Lower leg skin (tissue), 4 donors: ENCODE measurements at places on chromosomes 4 and X.

DNA sequence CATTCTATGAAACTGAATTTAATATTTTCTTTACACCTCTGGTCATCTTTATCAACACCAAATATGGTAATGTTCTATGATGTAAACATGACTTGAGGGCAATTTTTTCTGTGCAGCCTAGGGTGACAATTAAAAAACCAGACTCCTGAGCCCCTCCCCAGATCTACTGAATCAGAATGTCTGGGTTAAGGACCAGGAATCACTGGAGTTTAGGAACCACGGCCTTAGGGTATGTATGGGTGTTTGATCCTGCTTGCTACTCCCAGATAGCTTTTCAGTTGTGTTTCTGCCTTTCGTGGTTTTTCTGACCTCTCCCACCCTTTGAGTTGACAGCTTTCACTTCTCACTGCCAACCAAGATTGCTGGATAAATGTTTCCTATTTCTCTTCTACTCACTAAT, 332.2 kb downstream of the DHX15 start:
- DNase-seq = no peak

GRCh38 chr4:99714179-99714578, 56.6 kb upstream of the C4orf54 start:
- DNase-seq = no peak

DNA sequence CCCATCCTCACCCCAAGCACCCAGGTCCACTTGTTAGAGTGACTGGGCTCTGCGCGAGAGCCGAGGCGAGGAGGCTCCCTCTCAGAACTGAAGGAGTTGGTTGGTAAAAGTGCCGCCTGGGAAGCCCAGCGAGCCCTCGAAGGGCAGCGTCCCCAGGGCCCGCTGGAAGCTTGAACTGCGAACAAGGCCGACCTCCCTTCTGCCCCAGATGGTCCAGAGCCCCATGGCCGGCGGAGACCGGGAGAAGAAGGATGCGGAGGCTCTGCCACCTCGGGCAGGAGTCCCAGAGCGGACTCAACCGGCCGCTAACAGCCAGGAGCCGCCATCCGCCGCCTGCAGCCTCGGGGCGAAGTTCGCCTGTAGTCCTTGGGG, 116.3 kb upstream of the TEX13C start:
- peak; percentile 13 for DNase-seq

DNA sequence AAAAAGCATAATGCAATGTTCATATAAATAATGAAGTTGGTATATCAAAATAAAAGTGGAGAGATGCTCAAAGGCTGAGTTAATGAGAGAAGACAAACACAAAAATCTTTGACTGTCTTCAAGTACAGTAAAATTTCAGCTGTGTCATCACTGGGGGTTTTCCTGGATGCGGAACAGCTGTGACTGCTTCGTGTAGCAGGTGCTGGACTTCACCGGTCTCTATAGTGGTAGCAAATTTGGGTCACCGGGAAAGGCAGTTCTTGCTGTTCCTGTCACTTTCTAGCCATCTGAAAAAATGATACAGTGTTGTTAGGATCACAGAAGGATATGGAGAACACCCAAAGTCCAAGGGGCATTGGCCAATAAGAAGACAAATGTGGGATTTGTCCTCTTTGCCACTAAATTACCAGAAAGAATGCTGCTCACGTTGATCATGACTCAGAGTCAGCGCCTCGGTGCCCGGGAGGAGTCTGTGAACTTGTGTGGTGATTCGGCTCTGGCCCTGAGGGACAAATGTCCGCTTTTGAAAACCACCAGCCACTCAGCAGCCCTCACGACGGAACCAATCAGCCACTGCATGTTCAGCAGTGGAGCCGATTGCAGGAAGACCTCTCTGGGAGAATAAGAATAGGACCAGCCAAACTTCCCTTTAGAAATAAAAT, 230.1 kb upstream of the FAT1 start:
- DNase-seq = no peak

- no peak for DNase-seq
These were observed 24.4 kb upstream of the ZNF718 start for GRCh38 chr4:99863-100262.

DNA sequence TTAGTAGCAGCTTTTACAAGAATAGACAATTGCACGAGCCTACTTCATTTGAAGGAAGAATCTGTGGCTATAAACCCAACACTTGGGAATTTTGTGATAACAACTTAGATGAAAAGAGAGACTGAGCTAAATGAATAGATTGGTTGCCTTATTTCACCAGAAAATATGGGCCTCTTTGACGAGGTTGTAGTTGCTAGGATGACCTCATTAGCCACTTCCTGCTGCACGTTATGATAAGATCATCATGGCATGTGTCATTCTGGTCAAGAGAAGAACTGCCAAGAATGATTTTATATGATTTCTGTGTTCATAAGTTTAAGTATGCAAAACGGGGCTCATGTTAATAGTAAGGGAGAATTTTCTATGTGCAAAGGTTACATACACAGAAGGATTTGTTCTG, 321.9 kb upstream of the GIMD1 start:
- no peak for DNase-seq
